ENCODE measurements at places on chromosomes 3 and 15.
A peak's percentile ranks its signal among the peaks of the same experiment; 100 is the strongest.

DNA sequence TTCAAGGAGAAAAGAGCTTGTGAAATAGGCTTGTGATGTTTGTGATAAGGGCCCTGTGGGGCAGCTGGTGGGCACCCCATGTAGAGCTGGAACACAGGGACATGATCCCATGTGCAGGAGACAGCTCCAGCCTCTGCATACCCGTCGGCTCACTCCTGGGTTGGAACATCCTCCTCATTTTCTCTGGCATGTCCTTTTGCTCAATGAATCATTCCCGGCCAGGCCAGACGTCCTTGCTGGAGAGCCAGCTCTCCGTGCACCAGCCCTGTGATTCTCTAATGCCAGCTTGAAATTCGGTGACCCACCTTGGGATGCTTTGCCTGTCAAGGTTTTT, 77.3 kb downstream of the SMAD3 start:
- no peak for DNase-seq

GRCh38 chr3:107198581-107199181, 178.6 kb upstream of the CCDC54 start:
- no peak for DNase-seq

GRCh38 chr15:45186771-45187577, 792 bp downstream of the SHF start:
- DNase-seq: no peak

GRCh38 chr15:62781081-62781497, 261.5 kb upstream of the TPM1 start:
- no peak for DNase-seq

DNA sequence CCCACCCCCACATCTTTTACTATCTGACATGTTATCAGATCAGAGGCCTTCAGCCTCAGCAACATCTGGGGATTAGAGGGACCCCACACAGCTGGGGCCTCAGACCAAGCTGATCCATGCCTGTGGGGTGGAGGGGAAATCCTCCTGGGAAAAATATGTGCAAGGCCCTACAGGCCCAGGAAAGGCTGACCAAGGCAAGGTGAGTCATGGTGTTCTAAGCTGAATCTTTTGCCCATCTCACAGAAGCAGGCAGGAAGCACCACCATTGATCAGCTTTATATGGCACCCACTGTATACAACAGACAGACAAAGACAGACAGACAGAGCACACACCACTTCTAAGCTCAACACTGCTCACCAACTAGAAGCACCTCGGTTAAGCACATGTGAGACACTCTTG, 12.4 kb upstream of the PARP6 start:
- DNase-seq: no peak

DNA sequence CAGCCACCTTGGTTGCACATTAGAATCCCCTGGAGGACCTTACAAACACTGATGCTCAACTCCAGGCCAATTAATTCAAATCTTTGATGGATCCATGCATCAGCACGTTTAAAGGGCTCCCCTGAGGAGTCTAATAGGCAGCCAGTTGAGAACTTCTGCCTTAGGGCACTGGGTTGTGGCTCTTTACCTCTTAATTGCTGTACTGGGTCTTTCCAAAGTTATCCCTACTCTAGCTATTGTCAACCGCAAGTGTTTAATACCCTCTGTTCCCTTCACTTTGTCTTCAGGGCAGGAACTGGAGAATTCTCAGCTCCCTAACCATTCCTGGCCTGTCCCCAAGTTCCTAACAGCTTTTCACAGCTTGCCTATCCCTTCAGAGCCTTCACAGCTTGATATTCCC, 15.0 kb upstream of the FAM174B start:
- no peak for DNase-seq

- no peak for DNase-seq
Observed at GRCh38 chr3:28056806-28057205, 184.6 kb upstream of the CMC1 start.

DNA sequence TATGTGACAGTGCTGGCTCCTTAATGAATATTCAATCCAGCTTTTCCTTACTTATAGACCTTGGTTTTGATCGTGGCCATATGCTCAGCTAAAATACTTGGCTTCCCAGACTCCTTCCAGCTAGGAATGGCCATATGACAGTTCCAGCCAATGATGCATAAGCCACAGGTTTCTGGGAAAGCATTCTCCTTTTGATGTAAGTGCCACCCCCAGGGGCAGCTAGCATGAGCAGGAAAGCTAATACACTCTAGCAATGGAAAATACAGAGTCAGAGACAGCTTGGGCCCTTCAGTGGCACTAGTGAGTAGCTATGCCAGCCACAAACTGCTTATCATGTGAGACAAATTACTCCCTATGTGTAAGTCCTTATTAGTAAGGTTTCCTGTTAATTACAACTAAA, 26.7 kb downstream of the TBC1D2B start:
- peak; percentile 71 for DNase-seq

GRCh38 chr3:184066211-184066610, 13.4 kb downstream of the HTR3C start:
- no peak for DNase-seq

- peak; percentile 8 for DNase-seq
Observed at GRCh38 chr3:113136071-113136470, 75.3 kb upstream of the BOC start.

- no peak for DNase-seq
Observed at GRCh38 chr3:10485380-10485779, 20.0 kb downstream of the ATP2B2 start.

GRCh38 chr3:114600571-114600970, 306.7 kb downstream of the TIGIT start:
- DNase-seq: no peak

GRCh38 chr3:25971736-25972135, 181.8 kb downstream of the OXSM start:
- DNase-seq: no peak

DNA sequence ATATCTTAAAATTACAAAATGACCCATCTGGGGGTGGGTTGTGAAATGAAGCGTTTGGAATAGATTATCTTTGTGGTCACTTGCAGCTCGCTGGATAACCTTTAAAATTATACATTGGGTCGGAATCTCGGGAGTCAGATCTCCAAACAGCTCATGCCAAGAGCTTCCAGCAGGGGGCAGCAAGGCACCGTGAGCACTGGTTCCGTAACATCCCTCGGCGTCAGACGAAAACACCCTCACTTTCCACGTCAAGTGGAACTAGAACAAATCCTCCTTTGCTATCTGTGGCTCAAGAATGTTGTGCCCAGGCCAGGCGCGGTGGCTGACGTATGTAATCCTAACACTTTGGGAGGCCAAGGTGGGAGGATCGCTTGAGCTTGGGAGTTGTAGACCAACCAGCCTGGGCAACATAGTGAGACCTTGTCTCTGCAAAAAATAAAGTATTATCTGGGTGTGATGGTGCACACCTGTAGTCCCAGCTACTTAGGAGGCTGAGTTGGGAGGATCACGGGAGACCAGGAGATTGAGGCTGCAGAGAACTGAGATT, 31.1 kb downstream of the UMPS start:
- DNase-seq: peak; percentile 50

GRCh38 chr15:68500363-68501258, 68.6 kb upstream of the ITGA11 start:
- no peak for DNase-seq

DNA sequence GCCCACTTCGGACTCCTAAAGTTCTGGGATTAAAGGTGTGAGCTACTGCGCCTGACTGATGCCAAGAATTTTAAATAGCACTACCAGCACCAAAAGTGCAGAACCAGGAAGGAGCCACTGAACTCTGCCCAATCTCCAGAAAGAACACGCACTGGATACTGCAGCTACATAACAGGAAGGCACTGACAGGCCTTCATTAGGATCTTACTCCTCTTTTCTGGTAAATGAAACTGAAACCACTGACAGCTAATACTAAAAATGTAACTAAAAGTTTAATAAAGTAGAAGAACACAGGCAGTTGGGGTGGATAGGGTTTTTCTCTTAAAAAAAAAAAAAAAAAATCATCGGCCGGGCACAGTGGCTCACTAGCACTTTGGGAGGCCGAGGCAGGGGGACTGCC, 74.1 kb upstream of the CHRM5 start:
- DNase-seq: no peak

DNA sequence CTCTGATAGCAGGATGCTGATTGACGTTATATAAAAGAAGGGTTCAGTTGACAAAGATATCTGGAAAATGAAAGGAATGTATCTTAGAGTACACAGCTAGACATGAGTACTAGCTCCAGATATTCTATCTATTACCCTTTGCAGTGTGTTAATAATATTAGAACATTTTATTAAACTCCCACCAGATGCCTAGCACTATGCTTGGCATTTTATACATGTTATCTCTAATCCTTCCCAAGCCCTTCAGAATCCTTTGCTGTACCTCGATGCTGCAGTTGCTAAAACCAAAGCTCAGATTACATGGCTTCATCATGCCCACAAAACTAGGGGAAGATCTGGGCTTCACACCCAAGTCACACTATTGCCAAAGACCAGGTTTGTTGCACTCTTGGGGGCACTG, 350.1 kb upstream of the AZI2 start:
- no peak for DNase-seq

DNA sequence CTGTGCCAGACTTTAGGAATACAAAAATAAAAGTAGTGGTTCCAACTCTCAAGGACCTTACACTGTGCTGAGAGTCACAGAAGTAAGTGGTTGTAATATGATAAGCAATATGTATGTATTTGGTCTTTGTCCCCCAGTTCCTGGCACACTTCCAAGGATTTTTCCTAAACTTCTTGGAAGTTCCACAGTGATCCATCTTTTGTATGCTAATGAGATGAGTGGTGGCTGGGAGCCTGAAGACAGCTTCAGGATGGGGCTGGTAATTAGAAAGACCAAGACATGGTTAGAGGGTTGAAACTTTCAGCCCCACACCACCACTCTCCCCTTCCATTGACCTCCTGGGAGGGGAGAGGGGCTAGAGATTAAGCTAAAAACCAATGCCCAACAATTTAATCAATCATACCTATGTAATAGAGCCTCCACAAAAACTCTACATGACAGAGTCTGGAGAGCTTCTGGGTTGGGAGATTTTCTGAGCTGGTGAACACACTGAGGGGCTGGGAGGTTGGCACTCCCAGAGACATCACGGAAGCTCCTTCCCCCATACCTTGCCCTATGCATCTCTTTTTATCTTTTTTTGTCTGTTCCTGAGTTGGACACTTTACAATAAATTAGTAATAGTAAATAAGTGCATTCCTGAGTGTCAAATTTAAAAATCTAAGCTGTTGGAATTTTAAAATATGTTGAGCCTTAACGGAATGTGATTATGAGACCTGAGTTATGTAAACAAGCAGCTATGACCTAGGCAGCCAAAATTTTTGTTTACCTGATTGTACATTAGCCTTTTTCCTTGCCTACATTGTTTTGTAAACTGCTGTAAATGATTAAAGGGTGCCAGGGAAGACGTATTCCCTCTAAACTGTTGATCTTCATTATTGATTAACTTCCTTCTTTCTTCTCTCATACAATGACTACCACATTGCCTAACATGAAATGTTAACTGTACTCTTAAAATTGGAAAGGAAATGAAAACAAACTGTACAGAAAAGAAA, 24.3 kb downstream of the CD200R1L start:
- no peak for DNase-seq

DNA sequence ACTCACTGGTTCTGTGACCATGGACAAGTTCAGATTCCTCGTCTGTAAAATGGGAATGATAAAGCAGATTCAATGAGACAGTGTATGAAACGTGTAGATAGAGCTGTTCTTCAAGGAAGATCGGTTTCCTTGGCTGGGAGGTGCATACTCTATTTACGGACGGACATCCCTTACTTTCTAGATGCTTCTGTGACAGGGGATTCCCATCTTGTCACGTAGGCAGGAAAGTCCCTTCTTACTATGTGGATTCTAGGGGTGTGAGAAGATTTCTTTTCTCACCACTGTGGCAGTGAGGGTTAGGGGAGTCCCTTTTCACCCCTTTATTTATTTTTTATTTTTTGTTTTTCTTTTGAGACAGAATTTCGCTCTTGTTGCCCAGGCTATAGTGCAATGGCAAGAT, 180.9 kb upstream of the TBL1XR1 start:
- DNase-seq: no peak

DNA sequence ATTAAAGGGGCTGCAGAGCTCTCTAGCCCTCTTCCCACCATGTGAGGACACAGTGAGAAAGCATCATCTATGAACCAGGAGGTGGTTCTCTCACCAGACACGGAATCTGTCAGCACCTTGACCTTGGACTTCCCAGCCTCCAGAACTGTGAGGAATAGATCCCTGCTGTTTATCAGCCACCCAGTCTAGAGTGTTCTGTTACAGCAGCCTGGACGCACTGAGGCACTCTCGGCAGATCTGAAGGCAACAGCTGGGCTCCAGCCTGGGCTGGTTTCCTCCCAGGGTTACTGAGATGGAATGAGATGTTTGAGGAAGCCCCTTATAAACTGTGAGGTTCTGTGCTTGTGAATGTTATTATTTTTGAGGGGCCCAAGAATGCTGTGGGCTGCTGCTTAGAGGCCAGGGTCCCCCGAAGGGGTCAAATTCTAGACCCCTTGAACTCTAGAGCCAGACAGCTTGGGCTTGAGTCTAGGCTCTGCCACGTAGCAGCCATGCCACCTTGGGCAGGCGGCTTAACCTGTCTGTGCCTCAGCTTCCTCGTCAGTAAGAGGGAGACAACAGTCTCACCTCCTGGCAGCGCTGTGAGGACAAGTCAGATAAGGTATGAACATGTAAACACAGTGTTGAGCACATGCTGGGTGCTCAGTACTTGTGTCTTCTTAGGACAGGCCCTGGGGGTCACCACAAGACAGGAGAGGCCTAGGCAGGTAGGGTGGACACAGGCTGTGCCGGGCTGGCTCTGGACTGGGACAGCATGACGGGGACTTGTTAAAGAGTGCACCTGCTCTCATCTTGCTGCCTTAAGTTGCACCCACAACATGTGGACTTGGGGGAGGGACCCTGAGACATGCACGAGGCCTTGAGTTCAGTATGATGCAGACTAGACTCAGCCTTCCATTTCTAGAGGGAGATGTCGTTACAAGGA, 49.2 kb downstream of the MGLL start:
- DNase-seq: no peak

GRCh38 chr3:158569794-158570193, 1.2 kb upstream of the MLF1 start:
- no peak for DNase-seq

DNA sequence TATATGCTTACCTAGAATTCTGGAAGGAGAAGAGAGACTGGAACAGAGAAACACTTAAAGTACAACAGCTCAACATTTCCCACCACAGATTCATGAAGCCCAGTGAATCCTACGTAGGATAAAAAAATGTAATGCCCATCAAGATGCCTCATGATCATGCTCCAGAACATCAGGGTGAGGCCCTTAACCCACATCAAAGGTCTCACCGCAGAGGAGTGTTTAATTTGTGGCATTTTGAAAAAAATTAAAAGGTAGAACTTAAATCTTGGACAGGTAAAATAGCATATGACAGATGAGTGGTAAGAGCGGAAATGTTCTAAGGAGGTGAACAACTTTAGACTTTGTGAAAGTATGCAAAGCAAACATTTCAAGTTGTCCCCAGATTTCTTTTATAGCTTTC, 9.7 kb upstream of the SLC6A20 start:
- DNase-seq: no peak

DNA sequence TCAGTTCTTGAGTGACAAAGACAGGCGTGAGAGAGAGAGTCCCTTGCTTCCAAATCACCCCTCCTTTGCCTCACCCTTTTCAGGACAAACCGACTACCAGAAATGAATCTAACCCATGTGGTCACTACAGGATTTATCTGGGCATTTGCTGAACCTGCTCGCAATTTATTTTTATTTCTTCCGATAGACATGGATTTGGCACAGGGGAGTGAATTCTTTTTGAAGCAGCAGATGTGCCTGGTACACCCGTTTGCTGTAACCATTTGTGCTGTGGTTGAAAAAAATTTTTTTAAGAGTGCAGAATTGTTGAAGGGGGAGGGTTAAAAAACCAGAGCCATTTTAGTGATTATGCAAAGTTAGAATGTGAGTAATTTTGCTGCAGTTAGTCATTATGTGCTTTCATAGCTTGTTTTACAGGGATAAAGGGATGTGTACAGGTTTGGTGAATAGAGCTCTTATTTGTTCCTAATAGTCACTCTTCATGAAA, 442.0 kb downstream of the LPP start:
- DNase-seq: no peak

All from NCI-H524 treated with DMSO at 0.1 percent for 48 hours (cell line).